Skeletal muscle cell (primary cell): ENCODE measurements at places on chromosomes 7 and 10.

- no peak for DNase-seq
Observed at GRCh38 chr10:75023074-75023473, 88.4 kb upstream of the SAMD8 start.

GRCh38 chr7:42198974-42199668, 37.9 kb downstream of the GLI3 start:
- DNase-seq: no peak

- DNase-seq: peak; percentile 66
Observed at GRCh38 chr7:111168182-111168581, 77.3 kb downstream of the LRRN3 start.

GRCh38 chr7:28086198-28086597, 94.4 kb downstream of the JAZF1 start:
- DNase-seq: no peak

- no peak for DNase-seq
Observed at GRCh38 chr10:126397156-126397555, 8.9 kb upstream of the ADAM12 start.
